Stimulated activated memory B cell treated with anti-CD40 and anti-IgM and Interleukin-4, amounts not matched to agents 10 μg/mL and 1 μg/mL and 100 μg/mL, for 72 hours (primary cell): ENCODE measurements at places on chromosomes 7 and 10.

GRCh38 chr7:45588466-45588865 lies 14.3 kb downstream of the ADCY1 start:
- no peak for ATAC-seq

DNA sequence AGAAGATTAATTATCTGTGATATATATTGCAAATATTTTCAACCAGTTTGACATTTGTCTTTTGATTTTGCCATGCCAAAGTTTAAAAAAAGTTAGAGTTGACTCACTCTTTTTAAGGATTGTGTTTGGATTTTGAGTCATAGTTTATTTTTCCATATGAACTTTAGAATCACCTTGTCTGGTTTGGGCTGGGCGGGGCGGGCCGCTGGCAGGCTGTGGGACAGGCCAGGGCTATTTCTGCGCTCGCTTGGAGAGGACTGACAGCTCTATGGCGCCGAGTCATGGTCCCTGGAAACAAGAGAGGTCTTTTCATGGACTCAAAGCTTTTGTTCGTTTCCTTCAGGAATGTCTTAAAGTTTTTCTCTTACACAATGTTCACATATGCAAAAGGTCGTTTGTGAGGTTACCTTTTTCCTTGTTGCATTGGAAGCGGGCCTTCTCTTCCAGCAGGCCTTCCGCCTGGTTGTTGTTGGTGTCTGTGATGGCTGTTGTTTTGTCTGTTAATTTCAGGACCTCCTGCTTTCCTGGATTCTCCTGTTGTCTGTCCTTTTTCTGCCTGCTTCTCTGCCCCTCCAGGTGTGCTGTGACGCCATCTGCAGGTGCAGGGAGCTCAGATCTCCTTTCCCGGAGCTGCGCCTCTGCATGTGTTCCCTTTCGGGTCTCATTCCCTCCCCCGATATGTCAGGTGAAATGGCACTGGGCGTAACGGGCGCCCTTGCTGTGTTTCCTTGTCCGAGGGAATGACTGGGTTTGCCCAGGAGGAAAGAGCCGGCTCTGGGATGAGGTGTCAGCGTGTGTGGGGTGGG lies 53.8 kb downstream of the INPP5A start:
- no peak for ATAC-seq

DNA sequence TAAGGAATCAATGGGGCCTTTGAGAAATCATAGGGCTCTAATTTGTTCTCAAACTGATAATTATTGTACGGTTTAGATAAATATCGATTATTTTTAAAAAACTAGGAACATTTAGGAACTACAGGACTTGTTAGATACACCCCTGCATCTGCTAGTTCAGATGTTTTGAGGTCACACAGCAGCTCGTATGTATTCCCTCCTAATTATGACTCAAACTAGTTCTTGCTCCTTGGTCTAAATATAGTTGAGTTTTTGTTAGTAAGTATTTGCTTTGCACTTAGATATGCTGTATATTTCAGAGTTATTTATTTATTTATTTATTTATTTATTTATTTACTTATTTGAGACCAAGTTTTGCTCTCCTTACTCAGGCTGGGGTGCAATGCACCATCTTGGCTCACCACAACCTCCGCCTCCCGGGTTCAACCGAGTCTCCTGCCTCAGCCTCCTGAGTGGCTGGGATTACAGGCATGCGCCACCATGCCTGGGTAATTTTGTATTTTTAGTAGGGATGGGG lies 22.7 kb downstream of the PTER start:
- no peak for ATAC-seq

DNA sequence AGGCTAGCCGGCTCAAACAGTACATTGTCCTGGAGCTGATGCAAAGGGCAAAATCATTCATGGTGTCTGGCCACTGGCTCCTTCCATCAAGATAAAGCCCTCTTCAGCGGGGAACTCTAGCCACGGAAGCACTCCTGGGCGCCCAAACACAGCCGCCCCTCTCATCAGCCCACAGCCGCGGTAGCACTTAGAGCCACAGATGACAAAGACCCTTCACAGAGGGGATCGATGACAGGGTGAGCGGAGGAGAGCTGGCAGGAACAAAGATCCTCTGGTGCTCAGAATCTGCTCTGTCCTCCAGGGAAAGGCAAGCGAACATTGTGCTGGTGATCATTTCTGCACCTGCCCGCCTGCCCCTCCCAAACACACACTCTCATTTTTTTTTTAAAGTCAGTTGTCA lies 222.2 kb upstream of the NRP1 start:
- no peak for ATAC-seq

DNA sequence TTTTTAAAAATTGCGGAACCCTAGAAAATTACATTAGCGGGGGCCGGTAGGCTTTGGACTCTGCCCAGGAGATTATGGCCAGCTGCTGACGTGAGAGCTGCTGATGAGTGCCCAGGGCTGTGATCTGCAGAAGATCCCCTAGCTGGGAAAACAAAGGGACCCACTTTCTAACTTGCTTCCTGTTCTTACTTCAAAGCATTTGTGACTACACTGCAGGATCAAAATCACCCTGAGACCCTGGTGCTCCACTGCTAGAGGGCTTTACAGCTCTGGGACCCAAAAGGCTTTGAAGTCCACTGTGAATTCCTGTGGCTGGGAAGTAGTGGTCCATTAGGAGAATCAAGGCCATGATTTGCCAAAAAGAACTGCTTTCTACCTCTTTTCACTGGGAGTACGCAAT lies 499.4 kb upstream of the AKR1E2 start:
- no peak for ATAC-seq

DNA sequence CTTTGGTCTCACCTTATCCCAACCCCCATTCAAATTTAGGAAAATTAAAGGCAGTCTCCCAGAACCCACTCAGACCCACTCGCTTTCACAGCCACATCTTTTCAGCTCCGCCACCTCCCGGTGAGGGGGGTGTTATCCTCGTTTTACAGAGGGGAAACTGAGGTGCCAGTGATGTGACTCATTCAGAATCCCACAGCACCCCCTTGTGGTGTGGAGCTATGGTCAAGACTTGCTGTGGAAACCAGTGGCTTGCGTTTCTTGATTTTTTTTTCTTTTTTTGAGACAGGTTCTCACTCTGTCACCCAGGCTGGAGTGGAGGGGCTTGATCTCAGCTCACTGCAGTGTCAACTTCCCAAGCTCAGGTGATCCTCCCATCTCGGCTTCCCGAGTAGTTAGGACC lies 27.6 kb downstream of the SLC35G1 start:
- no peak for ATAC-seq

- no peak for ATAC-seq
Observed at GRCh38 chr10:77905086-77905748, 21.3 kb downstream of the DLG5 start.
